ENCODE measurements at places on chromosomes 5 and 9.

- DNase-seq = no peak
Measured at GRCh38 chr9:122070728-122071515, 22.2 kb downstream of the TTLL11 start.

DNA sequence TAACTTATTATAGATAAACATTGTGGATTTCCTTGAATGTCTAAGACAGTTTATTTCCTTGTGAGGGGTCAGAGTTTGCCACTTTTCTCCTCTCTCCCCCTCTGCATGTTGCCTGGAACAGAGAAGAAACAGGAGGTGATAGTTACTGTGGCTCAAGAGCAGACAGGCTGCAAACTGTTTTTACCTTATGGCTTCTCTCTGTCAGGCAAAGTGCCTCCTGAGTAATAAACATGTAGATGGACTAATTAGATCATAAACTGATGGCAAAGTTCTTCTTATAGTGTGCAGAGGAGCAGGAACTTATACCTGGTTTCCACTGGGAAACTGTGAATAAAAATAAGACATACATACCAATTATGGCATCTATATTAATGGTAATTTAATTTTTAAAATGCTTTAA is 133.1 kb upstream of the CDH12 start:
- DNase-seq = no peak

GRCh38 chr5:75012748-75013147 is 39.6 kb downstream of the GCNT4 start:
- no peak for DNase-seq

- no peak for DNase-seq
Measured at GRCh38 chr9:13090628-13091027, 188.9 kb downstream of the MPDZ start.

DNA sequence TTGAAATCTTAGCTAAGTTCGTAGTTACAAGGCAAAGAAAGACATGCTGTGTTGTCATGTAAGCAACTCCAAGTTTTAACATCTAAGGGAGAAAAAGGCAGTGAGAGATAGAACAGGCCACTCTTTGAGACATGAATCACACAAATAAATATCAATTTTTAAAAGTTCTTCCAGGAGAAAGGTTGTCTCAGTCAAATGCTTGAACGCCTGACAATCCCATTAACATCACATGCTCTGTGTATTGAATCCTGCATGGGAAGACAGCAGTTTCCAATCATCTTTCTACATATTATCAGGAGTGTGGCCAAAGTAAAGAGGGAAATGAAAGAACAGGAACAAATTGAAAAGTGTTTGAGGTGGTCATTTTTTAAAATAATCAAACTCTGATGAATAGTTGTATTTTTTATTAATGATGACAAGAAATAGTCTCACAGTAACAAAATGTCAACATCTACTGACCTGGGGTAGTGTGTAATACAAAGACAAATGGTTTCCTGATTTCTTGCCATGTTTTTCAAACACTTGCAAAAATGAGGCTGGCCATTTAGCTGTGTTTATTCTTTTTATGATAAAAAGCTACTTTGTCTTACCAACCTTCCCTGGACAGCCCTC is 6.4 kb upstream of the C6 start:
- no peak for DNase-seq

DNA sequence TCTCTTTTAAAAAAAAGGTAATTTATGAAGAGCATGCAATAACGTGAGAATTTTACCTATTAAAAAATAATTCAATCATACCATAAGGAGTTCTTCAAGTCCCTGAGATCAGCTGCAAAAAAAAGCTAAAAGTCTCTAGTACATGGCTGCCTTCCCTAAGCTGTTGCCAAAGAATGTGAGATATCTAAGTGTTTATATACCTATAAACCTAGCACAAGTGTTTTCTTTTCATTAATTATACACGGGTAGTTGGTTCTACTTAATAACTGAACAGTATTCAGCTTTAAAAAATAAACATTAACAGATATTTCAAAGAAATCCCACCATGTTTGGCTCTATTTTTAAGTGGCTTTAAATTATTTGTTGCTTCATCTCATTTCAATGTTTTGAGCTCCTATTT is 25.9 kb downstream of the FNBP1 start:
- no peak for DNase-seq

- DNase-seq = peak; percentile 87
Measured at GRCh38 chr9:101307524-101308213, 77.1 kb downstream of the BAAT start.

DNA sequence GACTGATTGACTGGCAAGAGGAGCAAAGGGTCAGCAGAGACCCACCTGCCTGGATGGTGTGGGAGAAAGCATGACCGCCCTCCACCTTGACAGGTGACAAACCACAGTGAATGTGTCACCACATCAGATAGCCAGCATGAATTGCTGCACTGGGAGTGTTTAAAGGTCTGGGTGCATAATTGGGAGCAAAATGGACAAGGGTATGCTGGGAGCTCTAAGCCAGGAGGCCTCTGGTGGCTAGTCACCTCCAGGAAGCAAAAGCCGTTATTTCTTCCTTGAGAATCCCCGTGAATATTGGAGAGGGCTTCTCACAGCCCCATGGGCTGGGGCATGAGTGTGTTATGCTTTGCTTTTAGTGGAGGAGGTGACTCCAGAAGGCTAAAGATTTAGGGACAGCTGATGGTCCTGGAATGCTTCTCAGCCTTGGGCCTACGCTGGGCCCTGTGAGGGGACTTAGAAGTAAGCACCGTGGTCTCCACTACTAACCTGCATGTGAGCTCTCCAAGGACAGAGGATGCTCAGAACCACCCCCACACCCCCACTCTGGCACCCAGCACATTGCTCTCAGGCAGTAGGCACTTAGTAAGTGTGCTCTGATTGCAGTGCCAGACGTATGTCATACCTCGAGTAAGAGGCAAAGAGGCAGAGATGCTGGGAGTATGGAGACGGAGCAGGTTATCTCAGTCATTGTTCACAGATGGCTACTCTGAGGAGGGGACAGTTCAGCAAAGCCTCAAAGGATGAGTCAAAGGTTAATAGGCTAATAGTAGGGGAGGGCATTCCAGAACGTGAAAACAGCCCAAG is 9.1 kb upstream of the IRF1 start:
- DNase-seq = no peak

GRCh38 chr5:68652534-68652965 is 437.0 kb downstream of the PIK3R1 start:
- DNase-seq = peak; percentile 34

GRCh38 chr5:17343675-17344074 is 126.2 kb downstream of the BASP1 start:
- DNase-seq = peak; percentile 90

DNA sequence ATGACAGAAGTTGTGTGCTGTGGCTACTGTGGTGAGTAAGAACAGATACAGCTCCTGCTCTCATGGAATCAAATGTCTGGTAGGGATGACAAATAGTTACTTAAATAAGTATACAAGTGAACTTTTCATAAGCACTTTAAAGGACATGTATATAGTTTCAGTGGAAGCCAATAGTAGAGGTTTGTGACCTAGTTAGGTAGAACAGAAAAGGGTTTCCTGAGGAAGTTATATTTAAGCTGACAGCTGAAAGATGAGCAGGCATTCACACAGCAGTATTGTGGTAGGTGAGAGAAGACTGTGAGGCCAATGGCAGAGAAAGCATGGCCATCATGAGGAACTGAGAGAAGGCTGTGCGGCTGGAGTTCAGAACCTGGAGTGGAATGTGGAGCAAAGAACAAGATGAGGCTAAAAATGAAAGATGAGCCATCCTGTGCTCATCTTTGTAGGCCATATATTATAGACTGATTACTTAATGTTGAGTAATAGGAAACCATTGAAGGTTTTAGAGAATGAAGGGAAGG is 15.4 kb downstream of the FAM174A start:
- peak; percentile 49 for DNase-seq

DNA sequence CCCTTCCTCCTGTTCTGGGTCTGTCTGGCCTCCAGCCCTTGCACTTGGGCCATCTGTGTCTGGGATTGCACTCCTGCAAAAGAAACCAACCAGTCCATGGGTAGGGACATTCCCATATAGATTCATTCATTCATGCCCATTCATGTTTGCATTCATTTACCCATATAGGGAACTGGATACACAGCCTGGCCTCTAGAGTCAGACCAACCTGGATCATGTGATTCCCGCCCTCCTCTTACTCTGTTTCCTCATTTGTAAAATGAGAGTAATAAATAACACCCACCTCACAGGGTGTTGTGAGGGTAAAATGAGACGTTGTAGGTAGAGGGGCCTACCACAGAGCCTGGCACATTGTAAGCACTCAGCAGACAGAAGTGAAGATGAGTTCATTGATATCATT is 8.5 kb downstream of the PCDH12 start:
- peak; percentile 12 for DNase-seq

GRCh38 chr5:4017076-4017803 is 421.6 kb downstream of the IRX1 start:
- DNase-seq = no peak

All from epithelial cell of esophagus (primary cell).